Spinal cord (tissue), 10 donors: ENCODE measurements at places on chromosomes 7 and 10. TPM values are rescaled to one million over a fixed set of nuclear protein-coding genes. Genes with fewer than 3 reads are reported as not detected.

DNA sequence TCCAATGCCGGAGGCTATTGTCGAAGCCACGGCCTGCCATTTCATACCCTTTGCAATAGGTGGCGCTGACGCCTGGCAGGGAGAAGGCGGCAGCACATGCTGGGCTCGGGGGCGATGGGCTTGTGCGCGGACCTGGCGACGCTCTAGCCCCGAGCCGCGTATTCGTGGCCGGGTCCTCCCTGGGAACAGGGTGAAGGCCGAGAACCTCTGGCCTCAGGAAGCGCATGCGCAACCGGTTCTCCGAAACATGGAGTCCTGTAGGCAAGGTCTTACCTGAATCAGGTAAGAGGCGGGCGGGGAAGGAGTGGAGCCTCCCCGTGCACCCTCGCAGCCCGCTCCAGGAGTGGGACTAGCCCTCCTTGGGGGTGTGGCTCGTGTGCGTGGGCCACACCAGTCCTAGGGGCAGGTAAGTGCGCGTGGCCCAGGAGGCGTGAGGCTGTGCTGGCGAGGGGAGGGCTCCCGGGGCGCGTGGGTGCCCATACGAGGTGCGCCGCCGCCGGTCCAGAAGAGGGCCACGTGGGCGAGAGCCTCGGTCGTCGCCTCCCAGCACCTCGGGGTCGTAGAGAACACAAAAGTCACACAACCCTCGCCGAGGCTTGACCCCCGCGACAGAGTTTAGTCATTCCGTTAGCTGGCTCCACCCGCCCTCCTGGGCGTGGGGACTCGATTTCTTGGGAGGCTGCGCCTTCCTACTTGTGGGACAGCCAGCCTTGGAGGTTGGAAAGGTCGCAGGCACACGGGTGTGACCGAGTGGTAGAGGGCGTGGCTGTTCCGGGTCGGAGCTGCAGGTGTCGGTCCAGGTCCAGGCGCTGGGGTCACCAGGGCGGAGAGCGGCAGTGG, 5.6 kb upstream of the MEST start:
- DNase-seq = no peak

GRCh38 chr7:16428182-16428581, 6.8 kb upstream of the CRPPA start:
- no peak for DNase-seq

GRCh38 chr7:96414931-96415292, 93.0 kb upstream of the SLC25A13 start:
- DNase-seq = peak; percentile 78

GRCh38 chr7:83517035-83517700, 131.8 kb downstream of the SEMA3E start:
- DNase-seq = peak; percentile 27

GRCh38 chr10:48234295-48234694, 40.2 kb downstream of the FRMPD2 start:
- peak; percentile 37 for DNase-seq

GRCh38 chr10:58637352-58637751, 124.7 kb downstream of the BICC1 start:
- no peak for DNase-seq

GRCh38 chr10:112394475-112394875, 20.6 kb downstream of the ACSL5 start:
- DNase-seq = no peak

- DNase-seq = no peak
These were observed 128.4 kb downstream of the MTERF1 start for GRCh38 chr7:91752102-91752501.

DNA sequence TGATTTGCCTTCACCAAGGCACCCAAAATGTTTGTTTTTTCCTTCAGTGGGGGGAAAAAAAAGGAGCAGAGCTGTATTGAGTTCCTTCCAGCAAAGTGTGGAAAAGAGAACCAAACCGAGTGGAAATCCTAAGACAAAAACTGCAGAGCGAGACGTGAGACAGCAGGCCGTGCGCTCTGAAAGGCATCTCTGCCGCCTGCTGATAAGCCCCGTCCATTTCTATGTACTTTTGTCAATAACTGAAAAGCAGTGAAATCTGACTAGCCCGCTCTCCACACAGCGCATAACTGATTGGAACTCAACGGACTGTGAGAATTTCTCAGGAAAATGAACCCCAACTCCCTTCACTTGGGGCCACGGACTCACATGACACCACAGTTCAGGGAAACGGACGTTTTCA, 83.2 kb downstream of the COBL start:
- DNase-seq = no peak

- DNase-seq = no peak
These were observed 334.9 kb upstream of the KMT2E start for GRCh38 chr7:104679085-104679484.

DNA sequence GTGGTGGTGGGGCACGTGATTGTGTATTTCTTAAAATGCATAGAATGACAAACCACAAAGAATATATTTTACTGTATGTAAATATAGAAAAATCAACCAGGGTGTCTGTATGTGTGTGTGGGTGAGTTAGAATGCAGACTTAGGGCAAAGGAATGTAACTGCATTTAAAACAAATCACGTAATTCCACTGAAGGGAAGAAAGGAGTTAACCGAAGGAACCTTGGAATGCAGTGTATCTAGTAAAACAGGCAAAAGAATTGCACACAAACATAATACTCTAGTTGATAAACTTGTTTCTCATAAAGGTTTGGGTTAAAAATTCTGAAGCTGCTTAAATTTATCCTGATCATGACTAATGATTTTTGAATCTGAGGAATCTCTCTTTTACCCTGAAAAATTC, 134.9 kb downstream of the ADRA2A start:
- DNase-seq = no peak

DNA sequence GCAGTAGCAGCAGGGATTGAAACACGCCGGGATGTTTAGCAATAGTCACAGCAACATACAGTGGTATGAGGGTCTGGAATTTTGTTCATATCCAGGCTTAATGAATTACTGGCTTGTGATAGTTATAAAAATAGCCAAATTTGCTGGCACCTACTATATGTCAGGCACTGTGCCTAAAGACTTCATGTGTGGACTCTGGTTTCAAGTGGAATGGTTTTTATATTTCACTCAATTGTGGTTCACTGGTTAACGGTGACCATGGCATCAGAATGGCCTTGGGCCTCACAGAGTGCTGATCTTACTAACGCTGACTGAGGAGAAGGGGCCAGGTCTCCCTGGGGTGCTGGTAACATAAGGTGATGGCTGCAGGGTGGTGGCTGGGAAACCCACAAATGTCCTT, 55.7 kb downstream of the CELF2 start:
- DNase-seq = no peak

- DNase-seq = no peak
These were observed 247.3 kb upstream of the PITRM1 start for GRCh38 chr10:3419719-3420495.

DNA sequence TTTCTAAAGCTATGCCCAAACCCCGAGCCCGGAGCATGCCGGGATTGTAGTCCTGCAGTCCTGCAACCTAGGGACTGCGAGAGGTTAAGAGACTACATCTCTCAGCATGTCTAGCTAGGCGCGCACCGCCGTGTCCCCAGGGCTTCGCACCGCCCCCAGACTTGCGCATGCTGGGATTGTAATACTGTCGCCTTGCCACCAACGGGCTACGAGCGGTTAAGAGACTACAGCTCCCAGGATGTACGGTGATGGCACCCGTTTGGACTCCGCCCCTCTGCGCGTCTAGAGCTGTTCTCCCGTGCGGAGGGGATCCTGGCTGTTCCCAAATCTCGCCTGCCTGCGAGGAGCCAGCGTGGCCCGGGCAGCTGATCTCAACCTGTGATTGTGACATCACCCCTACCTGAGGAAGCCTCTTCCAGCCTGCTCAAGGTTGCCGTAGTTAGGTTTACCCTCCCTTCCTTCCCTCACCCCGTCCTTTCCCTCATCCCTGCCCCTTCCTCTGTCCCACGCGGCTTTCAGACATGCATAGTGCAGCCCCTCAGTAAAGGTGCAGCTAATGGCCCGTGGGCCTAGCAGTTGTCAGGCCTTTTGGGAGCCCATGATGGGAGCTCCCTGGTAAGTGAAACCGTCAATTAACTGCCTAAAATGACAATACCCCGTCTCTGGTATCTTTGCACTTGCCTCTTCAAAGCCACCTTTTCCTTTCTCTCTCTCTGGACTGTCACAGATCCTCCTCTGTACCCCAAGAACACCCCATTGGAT, 6.3 kb upstream of the ZNF736 start:
- DNase-seq = peak; percentile 83

- DNase-seq = no peak
These were observed 17.7 kb upstream of the NODAL start for GRCh38 chr10:70459061-70459773.

Gene DRGX
- 18.3 TPM for total RNA-seq

Gene ABLIM1
- total RNA-seq = 72.1 TPM

Gene TDRD1
- 1.1 TPM for total RNA-seq

Gene MYOZ1
- 1.6 TPM for total RNA-seq

Gene MPP7
- 3.9 TPM for total RNA-seq

Gene RPA3
- total RNA-seq = 26.5 TPM

Gene ZNF212
- 6.8 TPM for total RNA-seq

Gene AKR1B1
- 54.7 TPM for total RNA-seq
